Naive thymus-derived CD8-positive, alpha-beta T cell (primary cell): ENCODE measurements at places on chromosomes 4 and X.

DNA sequence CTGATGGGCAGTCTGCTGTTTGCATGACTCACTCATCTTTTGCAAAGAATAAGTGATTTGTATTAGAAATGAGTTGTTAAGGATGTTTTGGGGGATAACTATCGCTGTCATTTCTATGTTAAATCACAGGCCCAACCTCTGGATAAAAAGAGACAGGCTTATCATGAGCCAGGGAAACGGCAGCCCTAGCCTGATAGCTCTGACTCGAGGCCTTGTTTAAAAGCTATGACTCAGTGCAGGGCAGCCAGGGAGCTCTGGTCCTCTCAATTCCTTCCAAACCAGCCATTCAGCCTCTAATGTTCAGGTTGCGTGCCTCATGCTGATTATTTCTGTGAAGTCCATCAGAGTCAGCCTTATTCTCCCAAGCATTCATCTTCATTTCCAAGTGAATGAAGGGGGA is 305.9 kb upstream of the HAND2 start:
- H3K4me3 ChIP-seq = no peak overlapping the region
- H3K4me1 ChIP-seq = no peaks in the 10 kb centered on the region
- H3K27ac ChIP-seq = no peak overlapping the region
- DNase-seq = no peak
- no peaks in the 10 kb centered on the region for H3K36me3 ChIP-seq

DNA sequence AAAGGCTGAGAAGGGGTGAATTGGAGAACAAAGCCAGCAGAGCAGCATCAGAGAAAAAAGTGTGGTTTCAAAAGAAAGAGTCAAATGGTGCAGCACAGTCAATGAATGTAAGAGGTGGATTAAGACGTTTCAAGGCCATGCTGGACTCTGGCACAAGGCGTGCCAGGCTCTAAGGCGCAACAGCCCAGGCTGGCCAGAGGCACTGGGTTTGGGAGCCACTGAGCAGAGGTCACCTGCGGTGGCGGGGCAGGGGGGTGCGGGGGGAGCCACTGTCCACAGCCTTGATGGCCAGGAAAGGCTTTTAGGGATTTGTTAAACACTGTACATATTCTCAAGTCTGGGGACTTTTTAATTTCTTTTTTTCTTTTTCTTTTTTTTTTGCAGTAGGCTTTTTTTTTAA is 222.5 kb upstream of the FAT1 start:
- DNase-seq = no peak
- no peaks in the 10 kb centered on the region for H3K27me3 ChIP-seq
- H3K4me3 ChIP-seq = no peak overlapping the region
- H3K27ac ChIP-seq = no peak overlapping the region
- no peaks in the 10 kb centered on the region for H3K4me1 ChIP-seq

DNA sequence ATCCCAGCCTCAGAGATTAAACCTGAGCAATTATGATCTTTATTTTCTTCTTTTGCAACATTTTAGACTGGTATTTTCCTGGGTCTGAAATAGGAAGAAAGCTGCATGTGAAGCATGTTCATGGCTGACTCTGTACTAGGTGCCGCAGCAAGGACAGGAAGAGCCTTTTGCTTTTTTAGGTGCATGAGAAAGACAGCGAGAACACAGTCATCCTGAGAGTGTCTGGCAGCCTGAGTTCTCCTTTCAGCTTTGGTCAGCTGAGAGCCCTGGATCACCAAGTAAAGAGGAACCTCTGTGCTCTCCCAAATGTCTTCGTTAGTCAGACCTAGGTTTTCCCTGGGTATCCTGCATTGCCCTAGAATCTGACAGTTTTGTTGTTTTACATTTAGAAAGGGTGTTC is 29.8 kb downstream of the FAM149A start:
- H3K36me3 ChIP-seq = no peaks in the 10 kb centered on the region
- no peaks in the 10 kb centered on the region for H3K4me1 ChIP-seq
- H3K27ac ChIP-seq = no peak overlapping the region
- peaks cover 3% of the 10 kb centered on the region for H3K27me3 ChIP-seq
- H3K4me3 ChIP-seq = no peak overlapping the region

- H3K4me3 ChIP-seq = no peak overlapping the region
- no peaks in the 10 kb centered on the region for H3K4me1 ChIP-seq
- no peak overlapping the region for H3K27ac ChIP-seq
- no peaks in the 10 kb centered on the region for H3K36me3 ChIP-seq
- no peaks in the 10 kb centered on the region for H3K27me3 ChIP-seq
- DNase-seq = no peak
Measured at GRCh38 chr4:111982089-111982488, 163.2 kb upstream of the FAM241A start.

- no peak for DNase-seq
- H3K27me3 ChIP-seq = no peaks in the 10 kb centered on the region
- H3K36me3 ChIP-seq = no peaks in the 10 kb centered on the region
- no peak overlapping the region for H3K4me3 ChIP-seq
- H3K27ac ChIP-seq = no peak overlapping the region
Measured at GRCh38 chr4:71460371-71460770, 121.6 kb downstream of the SLC4A4 start.

DNA sequence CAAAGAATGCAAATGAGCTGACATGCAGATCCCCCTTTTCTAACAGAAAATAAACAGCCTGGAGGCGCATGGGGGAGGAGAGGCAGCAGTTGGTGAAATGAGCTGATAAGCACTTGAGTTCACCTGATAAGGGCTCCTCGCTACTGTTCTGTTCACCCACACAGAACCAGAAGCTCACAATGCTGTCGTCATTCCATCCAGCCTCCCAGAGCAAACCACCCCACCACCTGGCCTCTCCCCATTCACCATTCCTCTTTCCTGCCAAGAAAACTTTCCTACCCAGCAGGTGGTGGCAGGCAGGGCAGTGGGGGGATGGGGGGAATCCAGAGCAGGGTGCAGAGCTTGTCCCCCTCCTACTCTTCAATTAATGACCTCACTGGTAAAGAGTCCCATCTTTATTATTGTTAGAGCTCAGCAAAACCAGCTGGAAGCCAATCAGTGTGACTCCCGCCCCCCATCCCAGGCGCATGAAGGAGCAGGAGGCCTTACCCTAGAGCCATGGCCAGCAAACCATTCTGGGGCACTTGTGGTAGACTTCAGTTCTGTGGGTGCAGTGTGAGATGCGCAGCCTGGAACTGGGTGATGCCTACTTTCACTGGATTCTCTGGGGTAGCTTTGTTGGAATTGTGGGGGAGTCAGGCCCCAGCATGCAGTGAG is 350.3 kb downstream of the ZIC3 start:
- H3K27ac ChIP-seq = no peak overlapping the region
- peaks cover 12% of the 10 kb centered on the region for H3K27me3 ChIP-seq
- H3K4me3 ChIP-seq = no peak overlapping the region
- H3K4me1 ChIP-seq = no peaks in the 10 kb centered on the region
- no peaks in the 10 kb centered on the region for H3K36me3 ChIP-seq
- no peak for DNase-seq

- H3K27me3 ChIP-seq = no peaks in the 10 kb centered on the region
- DNase-seq = no peak
- H3K27ac ChIP-seq = no peak overlapping the region
- no peak overlapping the region for H3K4me3 ChIP-seq
- H3K4me1 ChIP-seq = no peaks in the 10 kb centered on the region
- peaks cover 2% of the 10 kb centered on the region for H3K36me3 ChIP-seq
Measured at GRCh38 chr4:43339435-43339834, 446.9 kb downstream of the GRXCR1 start.

- no peak overlapping the region for H3K4me3 ChIP-seq
- H3K27ac ChIP-seq = no peak overlapping the region
- H3K4me1 ChIP-seq = no peaks in the 10 kb centered on the region
- no peak for DNase-seq
- no peaks in the 10 kb centered on the region for H3K36me3 ChIP-seq
Measured at GRCh38 chr4:133600008-133600407, 450.9 kb downstream of the PCDH10 start.

DNA sequence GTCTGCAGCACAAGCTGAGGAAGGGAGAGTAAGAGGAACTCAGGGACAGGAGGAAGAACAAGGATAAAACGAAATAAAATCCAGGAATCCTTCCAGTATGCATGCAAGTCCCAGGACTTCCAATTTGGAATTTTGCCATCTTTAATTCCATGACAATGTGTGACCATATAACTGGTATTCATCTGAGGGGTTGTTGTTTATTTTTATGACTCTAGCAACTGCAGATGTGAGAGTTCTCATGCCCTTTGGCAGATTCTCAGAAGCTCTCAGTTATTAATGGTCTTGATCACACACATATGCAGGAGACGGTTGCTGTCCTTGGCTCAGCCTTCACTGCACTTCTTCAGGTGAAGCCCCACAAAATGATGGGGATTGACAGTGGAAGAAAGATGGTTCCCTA is 148.2 kb downstream of the SMIM20 start:
- peaks cover 16% of the 10 kb centered on the region for H3K27me3 ChIP-seq
- no peak overlapping the region for H3K4me3 ChIP-seq
- H3K36me3 ChIP-seq = no peaks in the 10 kb centered on the region
- H3K27ac ChIP-seq = no peak overlapping the region

GRCh38 chrX:44876767-44877166 is 3.8 kb downstream of the KDM6A start:
- H3K4me1 ChIP-seq = peaks cover 54% of the 10 kb centered on the region
- no peak overlapping the region for H3K27ac ChIP-seq
- H3K4me3 ChIP-seq = peak overlapping the region; percentile 27
- no peaks in the 10 kb centered on the region for H3K36me3 ChIP-seq

GRCh38 chrX:102515975-102516941 is at the start of gene TMSB15A:
Gene TMSB15A, minus strand, starts transcription at chrX:102516739.
- peak; percentile 48 for DNase-seq
- H3K27ac ChIP-seq = peak within 1 kb of the TSS; percentile 40
- H3K27me3 ChIP-seq = peaks cover 32% of the 10 kb centered on the region
- peak within 1 kb of the TSS; percentile 85 for H3K4me3 ChIP-seq
- no peaks in the 10 kb centered on the region for H3K36me3 ChIP-seq

DNA sequence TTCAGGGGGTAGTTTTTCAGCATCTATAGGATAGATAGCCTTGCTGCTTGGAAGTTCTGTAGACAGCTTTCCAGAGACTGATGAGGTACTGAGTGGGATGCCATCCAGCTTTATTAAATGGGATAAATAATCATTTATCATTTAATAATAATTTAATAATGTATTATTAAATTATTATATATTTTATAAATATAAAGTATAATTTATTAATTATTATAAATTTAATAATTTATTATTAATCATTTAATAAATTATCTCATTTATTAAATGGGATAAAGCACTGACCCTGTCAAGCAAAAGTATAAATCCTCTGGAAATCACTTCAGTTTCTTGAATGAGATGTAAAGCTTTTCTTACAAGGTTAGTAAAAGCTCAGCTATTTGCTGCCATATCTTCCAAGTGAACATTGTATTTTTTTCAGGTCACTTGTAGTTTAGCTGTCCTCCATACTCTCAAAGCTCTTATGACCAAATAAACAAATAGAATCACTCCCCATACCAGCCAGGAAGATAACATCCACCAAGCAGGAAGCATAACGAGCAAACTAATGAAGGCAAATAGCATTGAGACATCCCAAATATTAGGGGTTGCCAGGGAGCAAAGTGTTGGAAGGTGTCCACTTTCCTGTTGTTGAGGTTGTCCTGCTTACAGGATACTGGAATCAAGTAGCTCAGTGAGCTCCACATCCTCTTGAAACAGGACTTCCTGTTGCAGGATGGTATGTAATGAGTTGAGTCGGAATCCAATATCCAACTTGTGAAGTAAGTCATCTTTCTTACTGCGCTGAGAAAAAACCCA is 88.9 kb downstream of the ZNF674 start:
- H3K4me3 ChIP-seq = no peak overlapping the region
- H3K27ac ChIP-seq = no peak overlapping the region
- H3K27me3 ChIP-seq = no peaks in the 10 kb centered on the region

GRCh38 chrX:135273162-135273561 is 21.3 kb downstream of the ETDA start:
- H3K36me3 ChIP-seq = no peaks in the 10 kb centered on the region
- H3K27me3 ChIP-seq = no peaks in the 10 kb centered on the region
- H3K4me3 ChIP-seq = no peak overlapping the region
- no peaks in the 10 kb centered on the region for H3K4me1 ChIP-seq
- no peak for DNase-seq
- no peak overlapping the region for H3K27ac ChIP-seq

- no peaks in the 10 kb centered on the region for H3K4me1 ChIP-seq
- no peak overlapping the region for H3K4me3 ChIP-seq
- no peak overlapping the region for H3K27ac ChIP-seq
- H3K27me3 ChIP-seq = no peaks in the 10 kb centered on the region
Measured at GRCh38 chrX:72001906-72002305, 91.3 kb downstream of the NHSL2 start.

- no peak overlapping the region for H3K4me3 ChIP-seq
- H3K4me1 ChIP-seq = no peaks in the 10 kb centered on the region
Measured at GRCh38 chr4:138438608-138439007, 196.5 kb upstream of the SLC7A11 start.

GRCh38 chrX:71111921-71112431 is 599 bp upstream of the IL2RG start:
- peak overlapping the region; percentile 98 for H3K4me3 ChIP-seq
- no peaks in the 10 kb centered on the region for H3K27me3 ChIP-seq
- H3K36me3 ChIP-seq = peaks cover 39% of the 10 kb centered on the region
- H3K27ac ChIP-seq = peak overlapping the region; percentile 97
- peaks cover 33% of the 10 kb centered on the region for H3K4me1 ChIP-seq
- no peak for DNase-seq

GRCh38 chr4:139030614-139031235 is 15.1 kb downstream of the NOCT start:
- peaks cover 20% of the 10 kb centered on the region for H3K4me1 ChIP-seq
- peak; percentile 89 for DNase-seq
- H3K27me3 ChIP-seq = no peaks in the 10 kb centered on the region
- no peak overlapping the region for H3K27ac ChIP-seq
- no peaks in the 10 kb centered on the region for H3K36me3 ChIP-seq
- no peak overlapping the region for H3K4me3 ChIP-seq

GRCh38 chrX:118249146-118249545 is 96.8 kb upstream of the WDR44 start:
- DNase-seq = no peak
- no peak overlapping the region for H3K4me3 ChIP-seq
- no peaks in the 10 kb centered on the region for H3K36me3 ChIP-seq
- H3K4me1 ChIP-seq = no peaks in the 10 kb centered on the region

DNA sequence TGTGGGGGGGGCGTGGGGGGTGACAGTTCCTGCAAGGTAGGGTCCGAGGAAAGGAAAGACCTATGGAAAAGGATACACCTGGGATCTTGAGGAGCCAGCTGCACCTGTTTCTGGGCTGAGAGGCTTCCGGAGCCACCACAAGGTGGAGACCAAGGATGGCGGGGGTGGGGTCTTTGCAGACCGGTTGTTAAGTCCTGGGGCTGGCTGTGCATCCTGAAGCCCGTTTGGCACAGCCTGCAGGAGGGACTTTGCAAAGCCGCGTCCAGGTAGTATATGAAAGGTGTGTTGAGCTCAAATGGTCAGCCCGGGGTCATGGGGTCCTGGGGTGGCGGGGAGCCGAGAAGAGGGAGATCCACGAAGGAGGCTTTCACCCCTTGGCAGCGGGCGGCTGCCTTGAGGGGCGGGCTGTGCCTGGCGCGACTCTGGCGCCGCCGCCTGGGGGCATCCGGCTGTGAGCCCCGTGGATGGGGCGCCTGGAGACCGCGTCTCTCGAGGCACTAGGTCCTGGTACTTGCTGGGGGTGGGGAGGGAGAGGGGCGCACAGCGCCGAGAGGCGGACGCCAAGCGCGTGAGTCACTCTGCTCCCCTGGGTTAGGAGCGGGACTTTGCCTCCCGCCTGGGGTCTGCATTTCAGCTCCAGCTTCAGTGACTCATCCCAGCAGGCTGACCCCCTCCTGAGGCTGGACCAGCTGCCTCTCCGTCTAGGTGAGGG is 58.2 kb upstream of the DYNLT3 start:
- H3K4me3 ChIP-seq = no peak overlapping the region
- DNase-seq = no peak
- H3K27me3 ChIP-seq = peaks cover 21% of the 10 kb centered on the region
- no peak overlapping the region for H3K27ac ChIP-seq

- DNase-seq = no peak
- H3K27me3 ChIP-seq = no peaks in the 10 kb centered on the region
- H3K4me1 ChIP-seq = peaks cover 50% of the 10 kb centered on the region
- H3K4me3 ChIP-seq = peak overlapping the region; percentile 77
- H3K36me3 ChIP-seq = no peaks in the 10 kb centered on the region
Measured at GRCh38 chrX:153723351-153724251, 586 bp downstream of the BCAP31 start.
